ENCODE measurements at places on chromosomes 6 and 20. TPM values are rescaled to one million over a fixed set of nuclear protein-coding genes. Genes with fewer than 3 reads are reported as not detected.

GRCh38 chr20:33589059-33589458 is 73.1 kb upstream of the C20orf144 start:
- no peak overlapping the region for H3K4me3 ChIP-seq
- no peaks in the 10 kb centered on the region for H3K36me3 ChIP-seq
- no peaks in the 10 kb centered on the region for H3K27me3 ChIP-seq
- H3K27ac ChIP-seq = no peak overlapping the region
- no peak for DNase-seq

SLC35B3 gene
- 27.3 TPM for total RNA-seq

ZNF217 gene
- 47.2 TPM for total RNA-seq

GRCh38 chr6:18186033-18186432 is 30.8 kb downstream of the KDM1B start:
- H3K27me3 ChIP-seq = no peaks in the 10 kb centered on the region
- no peak for DNase-seq
- peaks cover 8% of the 10 kb centered on the region for H3K36me3 ChIP-seq
- H3K4me1 ChIP-seq = peaks cover 15% of the 10 kb centered on the region
- no peak overlapping the region for H3K27ac ChIP-seq

- H3K4me3 ChIP-seq = no peak overlapping the region
- no peak for DNase-seq
- no peaks in the 10 kb centered on the region for H3K27me3 ChIP-seq
- H3K4me1 ChIP-seq = no peaks in the 10 kb centered on the region
- no peaks in the 10 kb centered on the region for H3K36me3 ChIP-seq
These were observed 52.9 kb upstream of the FABP7 start for GRCh38 chr6:122726649-122727048.

ECT2L gene
- 0.13 TPM for total RNA-seq

TNFRSF6B gene
- 0.84 TPM for total RNA-seq

GUCA1A gene
- not detected for total RNA-seq

GSTA3 gene
- not detected for total RNA-seq

DNA sequence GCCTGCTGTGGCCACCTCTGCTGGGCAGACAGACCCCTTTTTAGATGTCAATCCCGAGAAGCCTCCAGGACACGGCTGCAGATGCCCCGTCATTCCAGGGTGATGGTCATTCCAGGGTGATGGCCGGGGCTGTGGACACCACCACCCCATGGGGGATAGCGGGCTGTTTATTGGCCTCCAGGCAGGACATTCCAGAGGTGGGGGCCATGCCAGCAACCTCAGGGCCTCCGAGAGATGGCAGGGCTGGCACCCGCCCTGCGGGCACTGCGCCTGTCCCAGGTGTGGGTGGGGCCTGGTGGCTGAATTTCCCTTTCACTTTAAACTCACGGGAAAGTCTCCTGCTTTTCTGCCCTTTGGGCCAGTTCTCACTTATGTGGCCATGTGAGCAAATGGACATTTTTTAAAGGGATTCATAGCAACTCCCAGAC is 14.5 kb downstream of the COL9A3 start:
- no peaks in the 10 kb centered on the region for H3K36me3 ChIP-seq
- no peak overlapping the region for H3K4me3 ChIP-seq
- DNase-seq = no peak
- H3K27me3 ChIP-seq = no peaks in the 10 kb centered on the region
- H3K27ac ChIP-seq = no peak overlapping the region

SASH1 gene
- total RNA-seq = 70.6 TPM

DNA sequence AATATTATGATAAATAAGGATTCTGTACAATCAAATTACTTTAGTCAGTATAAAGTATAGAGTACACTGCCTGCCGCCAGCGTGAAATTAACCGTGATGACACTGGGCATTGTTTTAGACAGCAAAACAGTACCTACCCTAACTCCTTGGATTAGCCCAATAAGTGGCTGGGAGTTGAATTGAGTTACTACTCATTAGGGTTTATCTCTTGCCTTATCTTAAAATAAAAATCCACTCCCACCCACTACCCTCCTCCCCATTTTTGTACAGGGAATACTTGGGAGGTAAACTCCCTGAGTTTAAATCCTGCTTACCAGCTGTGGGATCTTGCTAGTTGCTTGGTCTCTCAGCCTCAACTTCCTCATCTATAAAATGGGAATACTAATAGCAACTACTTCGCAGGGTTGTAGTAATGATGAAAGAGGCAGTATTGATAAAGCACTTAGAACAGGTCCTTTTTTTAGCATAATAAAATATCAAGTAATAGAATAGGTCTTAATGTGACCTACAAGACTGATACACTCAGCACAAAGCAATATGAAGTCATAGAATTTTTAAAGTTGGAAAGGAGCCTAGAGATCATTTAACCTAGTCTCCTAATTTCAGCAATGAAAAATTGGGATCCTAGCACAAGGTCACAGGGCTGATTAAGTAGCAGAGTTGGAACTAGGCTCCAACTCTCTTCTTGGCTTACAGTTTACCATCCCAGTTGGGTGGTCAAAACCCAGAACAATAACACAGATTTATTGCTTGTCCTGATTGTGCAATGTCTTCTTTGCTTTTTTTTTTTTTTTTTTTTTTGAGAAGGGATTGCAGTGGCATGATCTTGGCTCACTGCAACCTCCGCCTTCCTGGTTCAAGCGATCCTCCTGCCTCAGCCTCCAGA is 23.8 kb downstream of the PHACTR2 start:
- no peaks in the 10 kb centered on the region for H3K27me3 ChIP-seq
- peaks cover 84% of the 10 kb centered on the region for H3K4me1 ChIP-seq
- peaks cover 34% of the 10 kb centered on the region for H3K36me3 ChIP-seq
- peak overlapping the region; percentile 95 for H3K27ac ChIP-seq

MYO6 gene
- total RNA-seq = 62.6 TPM

DNA sequence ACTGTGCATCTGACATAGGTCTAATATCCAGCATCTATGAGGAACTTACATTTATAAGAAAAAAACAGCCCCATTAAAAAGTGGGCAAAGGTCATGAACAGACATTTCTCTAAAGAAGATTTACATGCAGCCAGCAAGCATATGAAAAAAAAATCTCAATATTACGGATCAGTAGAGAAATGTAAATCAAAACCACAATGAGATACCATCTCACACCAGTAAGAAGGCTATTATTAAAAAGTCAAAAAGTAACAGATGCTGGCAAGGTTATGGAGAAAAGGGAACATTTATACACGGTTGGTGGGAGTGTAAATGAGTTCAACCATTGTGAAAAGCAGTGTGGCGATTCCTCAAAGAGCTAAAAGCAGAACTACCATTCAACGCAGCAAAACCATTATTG is 13.1 kb downstream of the METTL24 start:
- no peaks in the 10 kb centered on the region for H3K36me3 ChIP-seq
- peaks cover 35% of the 10 kb centered on the region for H3K27me3 ChIP-seq
- no peaks in the 10 kb centered on the region for H3K4me1 ChIP-seq

LST1 gene
- not detected for total RNA-seq

- no peak overlapping the region for H3K4me3 ChIP-seq
- H3K27ac ChIP-seq = no peak overlapping the region
- H3K36me3 ChIP-seq = no peaks in the 10 kb centered on the region
- peaks cover 12% of the 10 kb centered on the region for H3K27me3 ChIP-seq
- H3K4me1 ChIP-seq = peaks cover 2% of the 10 kb centered on the region
These were observed 121.5 kb upstream of the MAN1A1 start for GRCh38 chr6:119470893-119471542.

GRCh38 chr6:170284126-170284773 is 6.6 kb downstream of the DLL1 start:
- peaks cover 8% of the 10 kb centered on the region for H3K36me3 ChIP-seq
- H3K27me3 ChIP-seq = peaks cover 12% of the 10 kb centered on the region
- H3K4me3 ChIP-seq = no peak overlapping the region
- no peak overlapping the region for H3K27ac ChIP-seq
- peaks cover 11% of the 10 kb centered on the region for H3K4me1 ChIP-seq

PET117 gene
- total RNA-seq = 13.0 TPM
